KBM-7 (cell line): ENCODE measurements at places on chromosomes 4 and X.

DNA sequence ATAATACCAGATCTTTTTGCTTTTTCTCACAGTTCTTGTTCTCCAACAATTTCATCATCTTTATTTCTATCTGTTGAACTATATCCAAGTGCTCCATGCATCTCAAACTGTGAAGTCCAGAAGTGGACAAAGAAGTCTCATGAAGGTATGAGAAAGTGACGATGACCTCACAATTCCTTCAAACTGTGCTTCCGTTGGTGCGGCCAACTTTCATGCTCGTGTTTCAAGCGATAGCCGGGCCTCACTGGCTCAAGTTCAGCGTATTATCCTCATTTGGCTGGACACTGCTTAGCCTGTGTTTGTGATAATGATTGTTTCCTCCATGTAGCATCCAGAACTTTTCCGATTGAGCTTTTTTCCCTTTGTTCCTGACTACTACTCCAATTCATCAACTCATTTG lies 143.1 kb downstream of the PALLD start:
- DNase-seq: no peak

DNA sequence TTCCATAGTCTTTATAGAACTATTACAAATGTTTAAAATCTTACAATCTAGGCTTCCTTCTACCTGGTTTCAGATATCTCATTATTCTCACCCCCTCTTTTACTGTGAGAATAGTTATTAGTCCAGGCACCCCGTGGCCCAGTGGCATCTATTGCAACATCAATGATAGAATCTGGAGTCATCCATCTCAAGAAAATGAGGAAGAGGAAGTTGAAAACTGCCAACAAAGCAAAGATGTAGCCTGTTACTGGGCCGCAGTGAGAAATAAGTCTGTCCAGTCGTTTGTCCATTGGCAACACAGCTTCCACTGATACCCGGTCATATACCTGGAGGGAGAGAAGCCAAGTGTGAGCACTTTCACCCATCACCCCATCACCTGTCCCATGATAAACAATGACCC lies 6.0 kb upstream of the ASB11 start:
- DNase-seq: peak; percentile 65

- peak; percentile 80 for DNase-seq
Observed at GRCh38 chrX:71111141-71111843, at the start of gene IL2RG. IL2RG (minus strand) TSS chrX:71111577; CDS start chrX:71111539, 38 bp downstream.

DNA sequence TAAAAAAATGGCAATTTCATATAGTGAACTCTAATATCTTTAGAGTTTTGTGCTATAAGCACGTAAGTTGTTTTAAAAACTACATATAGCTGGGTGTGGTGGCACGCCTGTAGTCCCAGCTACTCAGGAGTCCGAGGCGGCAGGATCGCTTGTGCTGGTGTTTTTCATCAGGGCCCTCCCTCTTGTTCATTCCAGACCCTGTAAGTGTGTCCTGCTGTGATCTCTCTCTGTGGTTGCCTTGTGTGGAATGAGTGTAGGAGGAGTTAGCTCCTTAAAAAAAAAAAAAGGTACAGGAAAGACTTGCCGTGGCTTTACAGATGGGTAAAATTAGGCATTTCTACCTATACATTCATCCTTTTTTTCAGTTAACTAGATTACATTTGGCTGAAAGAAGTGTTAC lies 35.4 kb downstream of the RBBP7 start:
- no peak for DNase-seq

DNA sequence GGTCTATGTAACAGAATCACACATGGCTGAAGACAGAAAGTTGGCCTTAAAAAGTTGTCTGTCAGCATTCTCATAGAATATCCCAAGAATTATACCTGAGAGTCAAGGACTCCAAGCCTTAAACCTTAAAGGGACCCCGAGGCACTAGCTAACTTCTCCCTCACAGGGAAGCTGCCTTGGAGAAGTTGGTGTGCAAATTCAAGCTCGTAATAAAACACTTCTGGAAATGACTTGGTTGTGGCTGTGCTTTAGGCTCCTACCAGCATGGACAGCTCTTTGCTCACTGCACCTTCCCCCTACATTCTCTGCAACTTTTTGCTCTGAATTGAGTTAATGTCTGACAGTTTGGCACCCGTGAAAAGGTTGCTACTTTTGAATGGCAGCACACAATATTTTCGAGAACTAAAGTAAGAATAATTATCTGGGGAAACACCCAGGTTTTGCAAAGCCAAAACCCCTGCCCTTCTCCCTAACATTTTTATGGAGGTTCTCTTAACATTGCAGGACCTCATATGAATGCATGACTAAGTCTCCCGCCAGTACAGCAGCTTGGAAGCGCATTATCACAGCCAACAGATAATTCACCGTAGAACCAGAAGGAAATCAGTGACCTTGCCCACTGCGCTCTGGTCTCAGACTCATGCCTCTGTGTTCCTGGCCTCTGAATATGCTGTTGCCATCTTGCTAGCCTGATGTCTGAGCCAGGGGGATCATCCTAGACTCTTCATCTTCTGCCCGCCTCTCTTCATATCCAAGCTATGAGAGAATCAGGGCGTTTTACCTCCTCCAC lies 91.0 kb downstream of the MGST2 start:
- no peak for DNase-seq

DNA sequence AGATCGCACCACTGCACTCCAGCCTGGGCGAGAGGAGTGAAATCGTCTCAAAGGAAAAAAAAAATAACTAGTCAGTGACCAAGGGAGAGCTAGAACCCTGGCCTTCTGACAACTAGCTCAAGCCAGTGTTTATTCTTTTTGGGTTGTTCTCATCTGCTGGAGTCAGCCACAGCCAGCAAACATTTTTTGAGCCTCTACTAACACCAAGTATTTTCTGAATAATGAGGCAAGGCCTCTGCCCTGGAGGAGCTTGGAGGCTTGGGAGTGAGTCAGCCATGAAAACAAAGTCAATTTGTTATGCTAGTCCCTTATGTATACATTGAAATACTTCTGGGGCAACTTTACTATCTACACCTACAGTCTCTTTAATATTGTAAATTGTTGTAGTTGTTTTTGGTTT lies 46.5 kb downstream of the TMA16 start:
- no peak for DNase-seq

DNA sequence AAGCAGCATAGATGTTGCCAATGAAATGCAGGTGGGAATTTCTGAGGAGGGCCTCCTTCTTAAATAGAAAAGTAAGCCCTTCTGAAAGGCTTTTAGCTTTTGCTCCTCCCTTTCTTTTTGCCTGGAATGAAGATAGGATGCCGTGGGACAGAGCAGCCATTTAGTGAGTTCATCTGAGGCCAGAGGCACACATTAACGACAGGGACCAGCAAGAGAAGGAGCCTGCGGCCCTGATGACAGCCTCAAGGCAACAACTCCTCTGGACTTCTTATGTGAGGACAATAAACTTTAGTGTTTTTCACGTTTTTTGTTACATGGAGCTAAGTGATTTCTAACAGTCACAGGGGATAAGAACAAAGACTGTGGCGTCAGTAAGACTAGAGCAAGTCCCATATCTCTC lies 1.1 kb upstream of the BDH2 start:
- no peak for DNase-seq

GRCh38 chrX:31287861-31288260 lies 216.0 kb upstream of the FTHL17 start:
- DNase-seq: no peak

DNA sequence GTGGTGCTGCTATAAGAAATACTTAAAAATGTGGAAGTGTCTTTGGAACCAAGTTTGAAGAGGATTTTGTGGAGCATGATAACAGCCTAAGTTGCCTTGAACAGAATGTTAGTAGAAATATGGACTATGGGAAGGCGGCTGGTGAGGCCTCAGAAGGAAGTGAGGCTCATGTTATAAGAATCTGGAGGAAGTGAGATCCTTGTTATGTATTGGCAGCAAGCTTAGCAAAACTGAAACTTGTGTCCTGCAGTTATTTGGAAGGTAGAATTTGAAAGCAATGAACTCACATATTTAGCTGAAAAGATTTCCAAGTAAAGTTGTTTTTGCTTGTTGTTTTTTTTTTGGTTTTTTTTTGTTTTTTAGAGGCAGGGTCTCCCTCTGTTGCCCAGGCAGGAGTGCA lies 13.6 kb upstream of the MED14 start:
- DNase-seq: peak; percentile 32

DNA sequence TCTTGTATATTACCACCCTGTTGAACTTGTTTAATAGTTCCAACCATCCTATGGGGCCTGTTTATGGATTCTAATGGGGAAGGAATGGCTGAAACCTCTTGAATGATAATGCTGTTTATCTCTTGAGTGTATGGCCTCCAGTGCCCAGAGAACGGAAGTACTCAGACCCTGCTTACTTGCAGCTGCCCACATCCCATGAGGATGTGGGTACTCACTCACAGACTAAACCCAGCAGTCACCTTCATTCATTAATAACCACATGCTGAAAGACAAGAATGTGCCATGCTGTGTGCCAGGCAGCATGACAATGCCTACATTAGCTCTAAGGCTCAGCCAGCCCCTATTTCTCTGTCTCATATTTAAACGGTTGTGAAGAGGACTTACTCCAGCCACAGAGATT lies 5.9 kb upstream of the ARMCX5 start:
- no peak for DNase-seq

DNA sequence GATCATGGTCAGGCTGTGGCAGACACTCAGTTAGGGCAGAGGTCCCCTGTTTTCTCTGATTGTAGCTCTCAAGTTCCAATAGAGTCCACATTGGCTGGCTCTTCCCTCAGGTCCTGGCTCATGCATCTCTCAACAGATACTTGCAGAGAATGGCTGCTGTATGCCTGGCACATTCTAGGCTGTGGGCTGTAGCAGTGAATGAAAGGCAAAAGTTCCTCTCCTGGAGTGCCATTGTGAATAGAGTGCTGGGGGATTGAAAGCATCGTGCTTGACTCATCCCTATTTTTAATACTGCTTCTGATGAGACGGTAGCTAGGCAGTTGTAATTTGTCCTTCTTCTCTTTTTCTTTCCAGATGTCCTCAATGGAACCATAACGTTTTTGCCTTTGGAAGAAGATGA lies 5.5 kb downstream of the TRMT44 start:
- DNase-seq: no peak

DNA sequence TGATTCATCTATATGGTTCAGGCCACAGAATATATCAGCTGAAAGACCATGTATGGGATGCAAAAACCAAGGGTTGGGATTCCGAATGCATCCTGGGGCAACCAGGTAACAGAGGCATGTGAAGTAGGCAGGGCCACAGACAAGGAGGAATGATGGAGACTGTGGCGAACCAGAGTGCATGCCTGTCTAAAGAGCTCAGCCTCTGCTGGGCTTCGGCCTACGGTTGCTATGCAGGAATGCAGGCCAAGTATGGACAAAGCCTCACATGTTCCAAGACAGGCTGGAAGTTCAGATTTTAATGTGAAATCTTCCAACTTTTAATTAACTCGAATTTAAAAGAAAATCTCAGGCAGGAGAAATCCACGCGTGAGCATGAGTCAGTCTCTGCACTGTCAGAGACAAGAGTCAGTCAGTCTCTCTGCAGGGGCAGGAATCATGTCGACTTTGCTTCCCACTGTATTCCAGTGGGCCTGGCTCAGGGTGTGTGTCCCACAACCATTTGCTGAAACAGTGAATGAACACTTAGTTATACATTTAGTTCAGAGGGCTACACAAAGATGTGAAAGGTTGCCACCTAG lies 344.4 kb downstream of the UNC5C start:
- no peak for DNase-seq

GRCh38 chr4:2592572-2592971 lies 56.1 kb downstream of the FAM193A start:
- peak; percentile 32 for DNase-seq

DNA sequence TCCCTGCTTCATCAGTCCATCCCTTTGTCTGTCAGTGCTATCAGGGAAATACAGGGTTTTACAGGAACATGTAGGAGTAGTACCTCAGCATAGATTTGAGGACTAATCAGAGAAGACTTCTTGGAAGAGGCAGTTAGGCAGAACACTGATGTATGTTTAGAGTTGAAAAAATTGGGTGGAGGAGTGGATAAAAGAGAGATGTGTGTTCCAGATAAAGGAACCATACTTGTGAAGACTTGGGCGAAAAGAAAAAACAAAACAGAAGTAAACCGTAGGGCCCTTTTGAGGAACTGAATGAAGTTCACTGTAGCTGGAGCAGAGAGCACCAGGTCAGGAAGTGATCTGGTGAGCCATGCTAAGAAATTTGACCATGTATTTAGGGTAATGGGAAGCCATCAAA lies 32.3 kb downstream of the AFF1 start:
- DNase-seq: peak; percentile 68

DNA sequence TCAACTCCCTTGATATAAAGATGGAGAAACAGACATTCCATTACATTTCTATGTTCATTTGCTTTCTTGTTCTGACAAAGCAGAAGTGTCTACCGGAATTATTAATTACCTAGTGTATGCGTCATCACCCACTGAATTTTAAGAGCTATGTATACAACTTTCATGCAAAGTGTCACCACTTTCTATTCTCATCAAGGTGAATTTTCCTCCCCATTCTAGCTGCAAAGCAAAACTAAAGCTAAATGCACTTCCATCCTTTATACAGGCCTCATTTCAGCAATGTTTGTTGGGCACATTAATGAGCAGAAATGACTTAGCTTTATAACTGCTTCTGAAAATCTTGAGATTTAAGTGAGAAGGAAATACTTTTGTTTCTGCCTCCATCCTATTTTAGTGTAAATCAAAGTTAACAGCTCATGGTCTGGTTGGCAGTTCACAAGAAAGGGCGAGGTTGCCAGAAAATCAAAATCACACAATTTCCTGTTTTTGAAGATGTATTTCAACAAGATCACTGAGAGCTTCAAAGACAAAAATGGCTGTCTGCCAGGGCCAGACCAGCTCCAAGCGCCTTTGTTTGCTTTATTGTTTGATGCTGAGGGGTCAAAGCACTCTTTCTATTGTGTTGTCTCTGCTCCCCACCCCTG lies 7.2 kb upstream of the FAM9C start:
- DNase-seq: peak; percentile 44

DNA sequence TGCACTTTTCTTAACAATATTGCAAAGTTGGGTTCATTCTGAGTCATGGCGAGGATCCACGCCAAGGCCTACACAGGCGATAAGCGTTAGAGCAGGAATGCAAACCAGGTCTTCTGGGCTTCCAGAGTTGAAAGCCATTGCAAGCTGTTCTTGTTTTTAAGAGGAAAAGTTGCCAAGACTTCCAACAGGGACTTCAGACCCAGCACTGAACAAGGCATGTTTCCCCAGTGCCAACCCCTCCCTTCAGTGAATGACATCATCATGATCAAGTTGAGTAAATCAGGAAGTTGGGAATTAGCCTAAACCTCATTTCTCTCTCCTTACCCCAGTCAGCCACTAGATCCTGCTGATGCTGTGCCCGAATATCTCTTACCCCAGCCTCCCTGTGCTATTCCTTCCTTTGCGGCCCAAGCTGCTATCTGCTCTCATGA lies 355.1 kb downstream of the HS3ST1 start:
- DNase-seq: peak; percentile 17

- peak; percentile 8 for DNase-seq
Observed at GRCh38 chr4:101086801-101087586, 260.3 kb downstream of the PPP3CA start.

DNA sequence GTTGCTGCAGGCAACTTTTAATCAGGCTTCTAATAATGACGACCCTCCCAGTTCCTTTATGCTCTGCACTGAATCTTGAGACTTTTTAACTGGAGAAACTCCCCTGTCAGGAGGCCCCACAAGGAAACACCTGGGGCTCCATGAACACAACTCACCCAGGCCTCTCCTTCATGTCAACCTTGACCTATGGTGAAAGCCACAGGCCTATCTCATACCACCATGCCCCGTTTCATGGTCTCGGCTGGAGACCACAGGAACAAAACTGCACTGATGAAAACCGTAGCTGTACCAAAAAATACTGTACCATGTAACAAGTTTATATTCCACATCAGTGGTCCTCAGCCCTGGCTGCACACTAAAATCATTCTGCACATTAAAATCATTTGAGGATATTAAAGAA lies 57.0 kb downstream of the ZNF827 start:
- no peak for DNase-seq
